IMR-90 (cell line): ENCODE measurements at places on chromosomes 12 and 14.

- no peaks in the 10 kb centered on the region for H3K4me1 ChIP-seq
- no peak overlapping the region for H3K4me3 ChIP-seq
- H3K36me3 ChIP-seq: no peaks in the 10 kb centered on the region
- no peak overlapping the region for H3K27ac ChIP-seq
- DNase-seq: no peak
Observed at GRCh38 chr12:84421103-84421502, 491.5 kb downstream of the SLC6A15 start.

- no peak for DNase-seq
- peaks cover 8% of the 10 kb centered on the region for H3K4me1 ChIP-seq
- H3K27ac ChIP-seq: no peak overlapping the region
- H3K36me3 ChIP-seq: peaks cover 2% of the 10 kb centered on the region; the same call in 1 of the 2 replicates
Observed at GRCh38 chr12:101777978-101778377, 38.7 kb upstream of the SYCP3 start.

DNA sequence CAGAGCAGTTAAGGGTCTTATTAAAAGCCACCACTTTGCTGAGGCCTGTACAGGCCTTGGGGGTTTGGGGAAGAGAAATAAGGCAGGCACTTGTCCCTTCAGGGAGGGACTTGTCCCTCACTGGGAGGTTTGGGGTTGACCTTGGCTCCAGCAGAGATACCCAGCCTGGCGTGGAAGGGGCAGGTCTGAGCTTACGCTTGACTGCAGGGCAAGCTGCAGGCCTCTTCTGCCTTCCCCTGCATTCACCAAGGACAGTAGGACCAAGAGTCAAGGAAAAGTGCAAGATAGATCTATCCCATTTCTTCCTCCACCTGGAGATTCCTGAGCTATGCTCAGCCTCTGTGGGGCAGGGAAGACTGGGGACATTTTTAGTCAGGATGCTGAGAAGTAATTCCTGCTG, 154.3 kb downstream of the SMOC1 start:
- peaks cover 3% of the 10 kb centered on the region; the same call in 1 of the 2 replicates for H3K36me3 ChIP-seq
- no peak overlapping the region for H3K27ac ChIP-seq
- H3K4me1 ChIP-seq: 0 out of 2 replicates have a peak, but pooled peaks cover 2% of the 10 kb centered on the region
- no peaks in the 10 kb centered on the region for H3K27me3 ChIP-seq

GRCh38 chr12:29288031-29288430, 92.9 kb downstream of the ERGIC2 start:
- no peak overlapping the region for H3K4me3 ChIP-seq
- H3K4me1 ChIP-seq: peaks cover 3% of the 10 kb centered on the region; the same call in 1 of the 2 replicates
- no peaks in the 10 kb centered on the region for H3K27me3 ChIP-seq
- no peak for DNase-seq
- H3K27ac ChIP-seq: no peak overlapping the region
- H3K36me3 ChIP-seq: no peaks in the 10 kb centered on the region

DNA sequence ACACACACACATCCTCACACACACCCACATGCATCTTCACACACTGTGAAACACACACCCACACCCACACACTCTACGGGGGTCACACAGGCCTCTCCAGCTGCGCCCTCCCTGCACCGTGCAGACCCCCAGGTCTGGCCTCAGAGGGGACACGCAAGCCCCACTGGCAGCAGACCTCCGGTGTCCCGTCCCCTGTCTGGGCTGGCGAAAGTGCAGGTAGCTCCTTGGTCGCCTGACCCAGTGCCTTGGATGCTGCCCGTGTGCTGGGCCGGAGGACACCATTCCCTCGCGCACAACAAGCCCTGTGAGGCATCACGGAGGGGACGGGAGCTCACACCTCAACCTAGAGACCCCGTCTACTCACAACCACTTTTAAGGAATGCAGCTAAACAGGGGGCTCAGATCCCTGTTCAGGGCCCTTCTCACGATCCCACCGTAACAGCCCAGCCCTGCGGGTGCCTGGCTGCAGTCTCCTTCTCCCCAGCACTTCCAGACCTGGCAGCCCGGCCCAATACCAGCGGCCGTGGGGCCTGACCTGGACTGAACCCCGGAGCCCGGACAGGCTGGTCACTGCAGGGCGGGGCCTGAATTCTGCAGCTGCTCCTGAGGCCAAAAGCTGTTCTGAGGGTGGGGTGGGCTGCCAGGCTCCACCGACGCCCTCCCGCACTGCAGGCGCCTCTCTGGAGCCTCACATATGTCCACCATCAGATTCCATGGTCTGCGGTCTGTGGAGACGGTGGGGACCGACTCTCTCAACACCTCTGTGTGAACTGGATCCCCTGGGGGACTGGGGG, 42.1 kb upstream of the FZD10 start:
- H3K27me3 ChIP-seq: no peaks in the 10 kb centered on the region
- H3K27ac ChIP-seq: no peak overlapping the region
- H3K36me3 ChIP-seq: no peaks in the 10 kb centered on the region
- H3K4me1 ChIP-seq: no peaks in the 10 kb centered on the region

- H3K27me3 ChIP-seq: peaks cover 1% of the 10 kb centered on the region; the same call in 1 of the 2 replicates
- H3K36me3 ChIP-seq: no peaks in the 10 kb centered on the region
- peaks cover 11% of the 10 kb centered on the region; the same call in 1 of the 2 replicates for H3K4me1 ChIP-seq
Observed at GRCh38 chr12:4133029-4133428, 140.5 kb upstream of the CCND2 start.

- peaks cover 5% of the 10 kb centered on the region; the same call in 1 of the 2 replicates for H3K27me3 ChIP-seq
- peaks cover 46% of the 10 kb centered on the region for H3K36me3 ChIP-seq
- no peak for DNase-seq
- no peak overlapping the region for H3K27ac ChIP-seq
Observed at GRCh38 chr12:49557917-49558215, 10.1 kb downstream of the MCRS1 start.

- H3K27ac ChIP-seq: no peak overlapping the region
- no peaks in the 10 kb centered on the region; the same call in 1 of the 2 replicates for H3K4me1 ChIP-seq
- H3K36me3 ChIP-seq: no peaks in the 10 kb centered on the region
- H3K4me3 ChIP-seq: no peak overlapping the region
Observed at GRCh38 chr12:65765436-65765813, 58.9 kb upstream of the HMGA2 start.

DNA sequence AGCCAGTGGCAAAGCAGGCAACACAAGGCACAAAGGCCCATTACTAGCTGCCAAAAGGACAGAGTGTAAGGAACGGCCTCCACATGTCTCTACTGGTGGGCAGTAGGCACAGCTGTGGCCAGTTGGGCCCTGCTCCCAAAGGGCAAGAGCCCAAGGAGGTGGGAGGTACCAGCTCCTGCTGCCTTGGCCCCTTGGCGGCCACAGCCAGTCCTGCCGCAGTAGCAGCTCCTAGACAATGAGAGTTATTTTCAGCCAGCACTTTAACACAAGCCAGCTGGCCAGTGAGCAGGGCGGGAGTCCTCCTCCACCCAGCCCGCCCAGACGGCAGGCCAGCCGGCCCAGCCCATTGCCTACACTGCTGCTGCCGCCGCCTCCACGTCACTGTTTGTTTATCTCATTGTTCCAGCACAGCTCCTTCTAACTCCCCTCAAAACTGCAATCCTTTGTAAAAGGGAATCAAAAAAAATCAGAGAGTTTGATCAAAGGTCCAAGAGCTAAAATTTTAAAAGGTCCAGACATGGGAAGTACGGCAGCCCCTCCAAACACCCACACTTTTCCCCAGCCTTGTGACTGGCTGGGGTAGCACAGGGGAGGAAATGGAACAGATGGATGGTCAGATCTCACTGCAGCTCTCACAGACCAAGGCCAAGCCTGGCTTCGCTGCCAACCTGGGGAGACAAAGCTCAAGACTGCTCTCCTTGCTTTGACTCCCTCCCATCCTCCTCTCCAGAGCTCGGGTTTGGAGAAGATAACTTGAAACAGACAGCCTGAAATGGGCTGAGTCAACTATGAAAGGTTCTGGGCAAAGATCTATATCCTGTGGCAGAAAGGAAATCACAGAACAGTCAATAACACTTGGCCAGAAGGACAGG, 33.5 kb downstream of the FMNL3 start:
- no peaks in the 10 kb centered on the region for H3K27me3 ChIP-seq
- H3K36me3 ChIP-seq: no peaks in the 10 kb centered on the region
- H3K4me3 ChIP-seq: no peak overlapping the region
- peak overlapping the region; percentile 85 for H3K27ac ChIP-seq

DNA sequence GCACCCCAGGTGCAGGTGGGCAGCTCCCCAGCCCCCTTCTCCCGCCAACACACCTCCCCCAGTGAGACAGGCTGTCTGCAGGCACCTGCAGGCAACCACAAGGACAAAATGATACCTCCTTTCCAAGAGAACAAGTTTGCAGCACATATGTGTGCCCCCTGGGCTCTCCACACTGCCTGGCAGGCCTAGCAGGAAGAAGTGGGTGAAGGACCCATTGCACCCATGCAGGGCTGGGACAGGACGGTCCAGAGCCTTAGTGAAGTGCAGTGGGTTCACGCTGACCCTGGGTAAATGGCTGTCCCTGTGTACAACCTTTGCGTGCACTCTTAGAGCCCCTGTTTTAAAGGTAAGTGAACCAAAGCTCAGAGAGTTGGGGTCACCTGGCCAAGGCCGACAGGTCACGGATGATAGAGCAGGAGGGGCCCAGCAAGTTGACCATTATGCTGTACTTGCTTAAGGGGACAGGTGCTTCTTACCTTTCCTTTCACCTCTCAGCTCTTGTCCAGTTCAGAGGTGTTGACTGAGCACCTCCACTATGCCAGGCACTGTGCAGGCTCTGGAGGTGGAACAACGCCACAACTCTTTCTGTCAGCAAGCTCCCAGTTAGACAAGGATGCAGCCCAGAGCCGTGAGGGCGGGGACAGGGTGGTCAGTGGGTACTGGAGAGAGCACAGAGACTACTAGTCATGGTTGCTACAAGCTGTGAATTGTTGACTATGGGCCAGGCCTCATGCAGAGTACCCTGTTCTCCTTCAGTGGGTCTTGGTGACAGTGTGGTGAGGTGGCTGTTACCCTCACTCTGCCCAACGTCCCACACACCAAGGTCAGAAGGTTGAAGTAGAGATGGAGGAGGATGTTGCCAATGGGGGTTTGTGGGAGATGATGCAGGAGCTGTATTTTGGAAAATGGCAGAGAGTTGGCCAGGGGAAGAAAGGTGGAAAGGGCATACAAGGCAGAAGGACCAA, 125.9 kb downstream of the PAPOLA start:
- H3K27me3 ChIP-seq: no peaks in the 10 kb centered on the region; the same call in 1 of the 2 replicates
- H3K36me3 ChIP-seq: no peaks in the 10 kb centered on the region
- no peak overlapping the region for H3K27ac ChIP-seq

DNA sequence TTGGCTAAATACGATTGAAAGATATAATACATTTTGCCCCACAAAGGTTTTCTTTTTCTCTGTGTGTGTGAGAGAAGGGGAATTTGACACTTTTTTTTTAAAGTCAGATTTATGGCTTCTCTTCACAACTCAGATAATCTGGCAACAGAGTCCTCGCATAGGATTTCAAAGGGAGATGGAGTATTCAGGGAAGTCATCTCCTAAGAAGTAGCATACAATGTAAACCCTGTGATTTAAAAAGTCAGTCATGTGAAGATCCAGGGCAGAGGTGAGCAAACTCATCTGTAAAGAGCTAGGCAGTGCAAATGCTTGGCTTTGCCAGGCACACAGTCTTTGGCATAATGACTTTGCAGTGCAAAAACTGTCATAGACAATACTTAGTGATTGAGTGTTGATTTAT, 1526.3 kb downstream of the AACS start:
- H3K4me1 ChIP-seq: no peaks in the 10 kb centered on the region
- H3K36me3 ChIP-seq: no peaks in the 10 kb centered on the region
- H3K27me3 ChIP-seq: no peaks in the 10 kb centered on the region
- no peak overlapping the region for H3K4me3 ChIP-seq
- no peak for DNase-seq

- peaks cover 26% of the 10 kb centered on the region for H3K4me1 ChIP-seq
- H3K27me3 ChIP-seq: no peaks in the 10 kb centered on the region
- no peak overlapping the region for H3K4me3 ChIP-seq
- peak; percentile 55 for DNase-seq
Observed at GRCh38 chr14:100383727-100384158, 60.6 kb downstream of the SLC25A47 start.

- H3K27me3 ChIP-seq: no peaks in the 10 kb centered on the region
- H3K27ac ChIP-seq: no peak overlapping the region
- DNase-seq: no peak
- H3K4me3 ChIP-seq: no peak overlapping the region
Observed at GRCh38 chr14:100503251-100503650, 84.0 kb downstream of the BEGAIN start.

GRCh38 chr14:20204721-20205120, 14.0 kb downstream of the OR11G2 start:
- no peaks in the 10 kb centered on the region for H3K27me3 ChIP-seq
- no peaks in the 10 kb centered on the region for H3K4me1 ChIP-seq
- no peak overlapping the region for H3K27ac ChIP-seq
- no peaks in the 10 kb centered on the region for H3K36me3 ChIP-seq
- no peak overlapping the region for H3K4me3 ChIP-seq

DNA sequence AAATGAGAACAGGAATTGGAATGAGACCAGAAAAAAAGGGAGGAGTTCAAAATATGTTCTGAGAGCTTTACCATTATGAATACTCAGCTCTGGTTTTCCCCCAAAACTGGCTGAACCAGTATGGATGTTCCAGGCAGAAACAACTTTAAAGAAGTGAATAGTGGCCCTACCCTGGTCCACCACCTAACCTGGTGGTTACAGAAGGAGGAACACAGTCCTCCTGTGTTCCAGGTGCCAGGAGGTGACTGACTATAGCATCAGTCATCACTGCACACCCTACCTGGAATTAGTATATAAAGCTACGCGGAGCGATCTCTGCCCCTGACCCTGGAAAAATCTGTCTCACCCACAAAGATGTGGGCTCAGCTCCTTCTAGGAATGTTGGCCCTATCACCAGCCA, at the start of gene A2ML1:
TSS of gene A2ML1 (plus strand) at position 324 of the 400 bp plus-strand sequence. CDS start at position 355, 31 bp downstream.
- no peaks in the 10 kb centered on the region for H3K4me1 ChIP-seq
- H3K4me3 ChIP-seq: no peak within 1 kb of the TSS
- no peak for DNase-seq
- no peaks in the 10 kb centered on the region for H3K36me3 ChIP-seq
- H3K27me3 ChIP-seq: no peaks in the 10 kb centered on the region

GRCh38 chr14:90472632-90473031, 75.8 kb downstream of the CALM1 start:
- no peak overlapping the region for H3K4me3 ChIP-seq
- H3K36me3 ChIP-seq: no peaks in the 10 kb centered on the region
- no peak overlapping the region for H3K27ac ChIP-seq
- no peaks in the 10 kb centered on the region for H3K27me3 ChIP-seq
- DNase-seq: no peak

GRCh38 chr14:73239393-73240241, 2.3 kb downstream of the PAPLN start:
- H3K4me1 ChIP-seq: peaks cover 21% of the 10 kb centered on the region
- H3K27ac ChIP-seq: no peak overlapping the region
- no peak overlapping the region; the same call in 1 of the 2 replicates for H3K4me3 ChIP-seq
- peaks cover 49% of the 10 kb centered on the region for H3K27me3 ChIP-seq
- H3K36me3 ChIP-seq: no peaks in the 10 kb centered on the region
